SK-N-DZ (cell line): ENCODE measurements at places on chromosomes 1 and 21.

GRCh38 chr1:115251340-115251748, 86.7 kb downstream of the NGF start:
- DNase-seq: no peak

DNA sequence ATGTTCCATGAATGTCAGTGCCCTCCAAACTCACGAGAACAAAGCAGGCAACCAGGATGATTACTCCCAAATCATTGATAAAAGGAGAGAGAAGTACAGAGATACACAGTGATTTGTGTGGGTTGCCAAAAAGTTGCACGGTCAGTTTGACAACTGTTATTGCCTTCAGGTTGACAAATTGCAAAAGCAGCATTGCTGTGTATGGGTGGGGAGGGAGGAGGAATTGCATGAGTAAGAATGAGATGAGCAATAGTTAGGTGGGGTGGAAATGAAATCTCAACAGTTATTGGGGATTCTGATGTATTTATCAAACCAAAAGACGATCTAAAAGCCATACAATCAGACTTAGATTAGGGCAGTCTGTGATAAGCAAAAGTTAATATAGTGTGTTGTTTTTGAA, 93.7 kb downstream of the NTMT2 start:
- no peak for DNase-seq

- DNase-seq: no peak
Observed at GRCh38 chr1:172345077-172345476, 75.4 kb upstream of the C1orf105 start.

- DNase-seq: no peak
Observed at GRCh38 chr1:61420909-61421835, 303.8 kb downstream of the TM2D1 start.

- no peak for DNase-seq
Observed at GRCh38 chr1:100969327-100969726, 56.3 kb downstream of the DPH5 start.

- DNase-seq: no peak
Observed at GRCh38 chr1:185843297-185843869, 109.2 kb downstream of the HMCN1 start.

GRCh38 chr21:37146320-37147235, 73.5 kb downstream of the TTC3 start:
- DNase-seq: no peak

DNA sequence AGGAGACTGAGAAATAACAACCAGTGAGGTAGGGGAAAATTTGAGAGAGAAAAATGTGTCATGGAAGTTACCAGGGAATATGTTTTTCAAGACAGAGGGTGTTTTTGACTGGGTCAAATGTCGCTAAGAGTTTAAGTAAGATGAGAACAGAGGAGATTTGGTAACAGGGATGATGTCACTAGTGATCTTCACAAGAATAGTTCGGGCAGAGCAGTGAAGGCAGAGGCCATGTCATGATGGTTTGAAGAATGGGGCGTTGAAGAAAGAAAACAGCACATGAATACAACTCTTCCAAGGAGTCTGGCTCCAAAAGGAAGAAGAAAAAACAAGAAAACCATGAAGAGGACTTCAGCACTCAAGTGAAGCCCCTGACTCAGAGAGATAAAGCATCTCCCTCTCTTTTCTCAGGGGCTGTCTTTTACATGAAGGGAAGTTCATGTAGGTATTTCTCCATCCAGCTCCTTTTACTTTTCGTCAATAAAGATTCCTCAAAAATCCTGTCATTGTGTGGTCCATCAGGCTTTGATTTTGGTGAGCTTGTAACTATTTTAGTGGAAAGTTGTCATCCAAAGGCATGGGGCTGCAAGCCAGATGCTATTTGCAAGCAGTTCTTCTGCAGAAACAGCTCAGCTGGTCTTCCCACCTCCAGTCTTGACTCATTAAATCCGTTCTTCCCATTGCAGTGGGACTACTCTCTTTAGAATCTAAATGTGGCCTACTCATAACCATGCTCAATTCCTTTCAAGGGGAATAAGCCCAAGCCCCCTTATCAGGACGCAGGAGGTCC, 397.3 kb downstream of the LMX1A start:
- DNase-seq: no peak

DNA sequence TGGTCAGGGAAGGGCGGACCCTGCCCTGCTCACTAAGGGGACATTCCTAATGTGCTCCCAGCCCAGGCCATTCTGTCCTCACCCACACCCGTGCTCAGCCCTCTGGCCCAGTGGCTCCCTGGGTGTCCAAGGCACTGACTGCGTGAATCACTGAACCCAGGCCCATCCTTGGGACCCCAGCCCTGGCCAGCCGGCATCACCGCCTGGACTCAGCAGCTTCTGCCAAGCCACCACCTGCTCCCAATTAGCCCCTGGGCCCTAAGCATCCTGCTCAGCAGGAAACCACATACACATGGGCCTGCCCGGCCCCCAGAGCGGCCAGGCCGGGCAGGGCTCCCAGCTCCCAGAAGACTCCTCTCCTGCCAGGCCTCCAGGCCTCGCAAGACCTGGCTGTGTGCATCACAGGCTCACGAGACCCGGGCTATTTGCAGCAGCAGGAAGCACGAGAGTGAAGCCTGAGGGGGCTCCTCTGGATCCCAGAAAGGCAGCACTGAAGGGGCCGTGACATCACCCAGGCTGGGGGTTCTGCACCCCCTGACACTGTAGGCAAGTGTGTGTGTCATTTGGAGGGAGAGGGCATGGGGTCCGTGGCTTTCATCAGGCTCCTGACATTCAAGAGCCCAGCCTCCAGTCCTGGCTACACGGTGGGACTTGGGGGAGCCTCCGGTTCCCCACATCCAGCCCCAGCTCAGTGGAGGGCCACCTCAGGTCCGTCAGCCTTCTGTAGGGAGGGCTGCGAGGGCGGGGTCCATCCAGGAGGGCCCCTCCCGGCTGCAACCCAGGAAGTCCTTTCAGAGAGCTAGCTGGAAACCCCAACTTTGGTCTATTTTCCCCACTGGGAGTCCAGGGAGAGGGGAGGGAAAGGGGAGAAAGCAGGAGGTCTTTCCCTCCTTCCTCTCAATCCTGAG, 1.6 kb downstream of the MFAP2 start:
- DNase-seq: peak; percentile 66

DNA sequence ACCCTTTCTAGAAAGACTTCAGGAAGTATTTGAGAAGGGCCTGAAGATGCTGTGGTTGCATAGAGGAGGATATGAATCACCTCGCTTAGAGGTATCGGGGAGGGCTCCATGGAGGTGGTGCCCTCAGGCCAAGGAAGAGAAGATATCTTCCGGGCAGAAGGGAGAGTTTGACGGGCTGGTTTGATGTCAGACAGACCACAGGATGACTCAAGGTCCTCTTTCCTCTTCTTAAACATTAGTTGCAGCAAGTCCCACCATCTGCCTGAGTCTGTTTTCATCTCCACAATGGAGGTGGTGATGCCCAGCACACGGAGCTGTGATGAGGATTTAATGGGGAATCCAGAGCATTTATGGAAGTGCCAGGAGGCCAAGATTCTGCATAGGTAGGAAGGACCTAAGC, 25.1 kb upstream of the RUNX3 start:
- DNase-seq: no peak

DNA sequence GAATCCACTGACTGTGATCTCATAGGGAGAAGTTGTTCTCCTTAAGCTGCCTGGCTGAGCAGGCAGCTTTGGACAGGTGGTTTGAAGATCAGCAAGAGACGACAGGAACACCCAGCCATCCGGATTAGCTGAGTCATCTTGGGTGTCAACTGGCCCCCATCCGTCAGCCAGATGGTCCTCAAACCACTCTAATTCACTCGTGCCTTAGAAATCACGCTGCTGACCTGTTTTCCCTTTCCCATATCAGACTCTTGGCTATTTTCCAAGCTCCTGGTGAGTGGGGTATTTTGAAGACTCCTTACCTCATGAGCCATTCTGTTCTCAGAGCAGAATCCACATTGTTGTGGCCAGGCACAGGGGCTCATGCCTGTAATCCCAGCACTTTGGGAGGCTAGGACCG, 149.1 kb upstream of the L1TD1 start:
- DNase-seq: peak; percentile 17
